Caki2 (cell line): ENCODE measurements at places on chromosomes 11 and 22. TPM values are rescaled to one million over a fixed set of nuclear protein-coding genes. Genes with fewer than 3 reads are reported as not detected.
A peak's percentile ranks its signal among the peaks of the same experiment; 100 is the strongest.

Gene PRG2
- not detected in 2 replicates for total RNA-seq

Gene RASD2
- total RNA-seq: 0.09 and 0.10 TPM in 2 replicates

Gene RRP8
- total RNA-seq: 17.5 and 31.2 TPM in 2 replicates

DNA sequence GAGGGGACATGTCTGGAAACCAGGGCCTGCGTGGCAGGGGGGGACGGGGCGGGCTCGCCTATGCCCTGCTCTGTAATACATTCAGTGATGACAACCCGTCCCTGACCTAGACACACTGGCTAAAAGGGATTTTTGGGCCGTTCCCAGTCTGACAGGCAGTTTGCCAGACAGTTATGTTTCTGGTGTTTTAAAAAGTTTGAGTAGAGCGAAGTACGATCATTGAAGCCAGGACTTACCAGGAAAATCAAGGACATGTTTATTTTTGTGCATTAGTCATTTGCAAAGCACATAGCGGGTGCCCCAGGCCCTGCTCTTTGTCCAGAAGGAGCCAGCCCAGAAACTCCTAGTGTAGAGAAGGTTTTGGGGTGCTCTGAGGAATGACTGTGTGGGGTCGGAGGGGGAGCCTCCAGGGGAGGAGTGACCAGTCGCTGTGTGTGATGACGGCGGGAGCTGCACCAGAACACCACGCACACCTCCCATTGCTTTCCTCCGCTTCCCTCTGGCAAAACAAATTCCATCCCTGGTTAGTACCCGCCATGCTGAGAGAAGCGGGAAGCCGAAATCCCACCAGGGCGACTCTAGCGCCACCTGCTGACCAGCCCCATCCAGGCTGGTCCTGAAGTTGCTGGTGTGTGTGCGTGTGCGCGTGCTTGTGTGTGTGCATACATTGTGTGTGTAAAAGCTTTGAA, 50.8 kb downstream of the FBLN1 start:
- peak; percentile 78 for DNase-seq

GRCh38 chr11:2086239-2087040, 52.7 kb downstream of the IGF2 start:
- no peak for DNase-seq

DNA sequence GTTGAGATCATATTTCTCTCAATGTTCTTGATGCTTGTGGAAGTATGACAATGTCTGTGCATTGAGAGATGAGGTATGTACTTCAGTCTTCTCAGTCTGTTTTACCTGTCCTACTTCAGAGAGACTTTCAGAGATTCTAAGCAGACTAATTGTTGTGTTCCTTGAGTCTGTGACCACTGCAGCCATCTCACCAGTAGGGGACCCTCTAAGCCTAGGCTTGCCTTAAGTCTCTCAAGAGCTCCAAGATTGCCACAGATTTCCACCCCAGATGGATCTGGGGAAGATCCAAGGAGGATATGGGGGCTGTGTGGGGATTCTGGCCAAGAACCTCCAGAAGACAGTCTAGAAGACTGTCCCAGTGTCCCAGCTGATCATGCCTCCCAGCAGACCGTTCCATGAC, 179.9 kb upstream of the PLET1 start:
- no peak for DNase-seq

DNA sequence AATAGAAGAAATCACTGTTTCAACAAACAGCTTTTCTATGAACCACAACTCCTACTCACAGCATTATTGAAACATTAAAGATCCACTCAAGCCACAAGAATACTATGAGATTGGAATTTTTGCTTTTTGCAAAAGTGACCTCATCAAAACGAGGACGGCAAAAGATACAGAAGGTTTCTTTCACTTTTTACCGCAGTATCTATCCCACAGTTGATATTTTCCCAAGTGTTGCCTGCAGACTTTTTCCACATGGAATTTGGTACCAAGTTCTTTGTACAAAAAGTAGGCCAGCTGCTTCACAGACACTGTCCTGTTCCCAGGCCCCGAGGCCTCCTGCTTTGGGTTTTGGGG, 204.0 kb downstream of the TBC1D22A start:
- DNase-seq: no peak

DNA sequence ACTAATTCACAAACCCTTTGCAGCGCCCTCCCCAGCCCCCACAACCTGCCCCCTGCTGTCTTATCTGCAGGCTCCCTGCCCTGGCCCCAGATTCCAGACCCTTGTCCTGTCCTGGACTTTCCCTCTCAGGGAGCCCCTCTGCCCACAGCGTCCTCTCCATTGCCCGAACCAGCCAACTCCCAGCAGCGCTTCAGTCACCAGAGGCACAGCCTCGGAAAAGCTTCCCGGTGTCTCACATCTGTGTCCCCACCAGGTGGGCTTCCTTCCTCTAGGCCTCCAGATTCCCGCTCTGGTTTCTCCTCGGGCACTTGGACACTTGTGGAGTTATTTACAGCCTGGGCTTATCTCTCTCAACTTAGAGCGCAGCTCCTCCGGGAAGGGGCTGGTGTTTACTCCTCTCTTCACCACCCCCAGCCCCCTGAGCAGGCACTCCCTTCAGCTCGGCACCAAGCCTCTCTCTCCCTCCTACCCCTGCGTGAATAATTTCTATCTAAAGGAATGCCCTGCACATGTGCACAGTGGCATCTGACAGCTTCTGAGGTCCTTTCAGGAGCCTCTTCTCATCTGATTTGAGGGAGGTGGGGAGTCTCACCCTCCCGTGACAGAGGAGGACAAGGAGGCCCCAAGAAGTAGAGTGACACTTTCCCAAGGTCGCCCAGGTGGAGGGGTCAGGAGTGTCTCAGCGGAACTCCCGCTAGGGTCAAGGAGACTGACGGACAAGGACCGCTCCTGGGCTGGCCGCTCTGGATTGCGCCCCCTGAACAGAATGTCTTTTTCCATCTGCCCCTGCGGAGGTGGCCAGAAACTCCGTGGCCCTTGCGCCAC, 838 bp downstream of the WNT11 start:
- DNase-seq: no peak
